ENCODE measurements at places on chromosomes 11 and 22.
A peak's percentile ranks its signal among the peaks of the same experiment; 100 is the strongest.

GRCh38 chr22:23222793-23223568 lies 42.7 kb downstream of the BCR start:
- no peak for DNase-seq

DNA sequence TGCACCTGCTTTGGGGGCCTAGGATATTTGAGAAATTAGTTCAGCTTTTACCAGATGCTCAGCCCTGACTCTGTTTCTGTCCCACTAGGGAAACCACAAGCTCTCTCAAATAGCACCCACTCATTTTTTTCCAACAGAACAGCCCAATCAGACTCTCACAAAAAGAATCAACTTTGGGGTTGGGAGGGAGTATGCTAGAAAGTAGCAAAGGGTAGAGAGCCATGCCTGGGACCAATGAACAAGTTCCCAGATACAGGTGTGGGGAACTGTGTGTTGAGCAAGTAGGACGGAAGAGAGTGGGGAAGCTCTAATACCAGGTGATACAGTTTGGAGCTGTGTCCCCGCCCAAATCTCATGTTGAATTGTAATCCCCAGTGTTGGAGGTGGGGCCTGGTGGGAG lies 41.1 kb downstream of the TRIM66 start:
- no peak for DNase-seq

GRCh38 chr11:12239396-12239795 lies 129.0 kb downstream of the MICAL2 start:
- DNase-seq: no peak

DNA sequence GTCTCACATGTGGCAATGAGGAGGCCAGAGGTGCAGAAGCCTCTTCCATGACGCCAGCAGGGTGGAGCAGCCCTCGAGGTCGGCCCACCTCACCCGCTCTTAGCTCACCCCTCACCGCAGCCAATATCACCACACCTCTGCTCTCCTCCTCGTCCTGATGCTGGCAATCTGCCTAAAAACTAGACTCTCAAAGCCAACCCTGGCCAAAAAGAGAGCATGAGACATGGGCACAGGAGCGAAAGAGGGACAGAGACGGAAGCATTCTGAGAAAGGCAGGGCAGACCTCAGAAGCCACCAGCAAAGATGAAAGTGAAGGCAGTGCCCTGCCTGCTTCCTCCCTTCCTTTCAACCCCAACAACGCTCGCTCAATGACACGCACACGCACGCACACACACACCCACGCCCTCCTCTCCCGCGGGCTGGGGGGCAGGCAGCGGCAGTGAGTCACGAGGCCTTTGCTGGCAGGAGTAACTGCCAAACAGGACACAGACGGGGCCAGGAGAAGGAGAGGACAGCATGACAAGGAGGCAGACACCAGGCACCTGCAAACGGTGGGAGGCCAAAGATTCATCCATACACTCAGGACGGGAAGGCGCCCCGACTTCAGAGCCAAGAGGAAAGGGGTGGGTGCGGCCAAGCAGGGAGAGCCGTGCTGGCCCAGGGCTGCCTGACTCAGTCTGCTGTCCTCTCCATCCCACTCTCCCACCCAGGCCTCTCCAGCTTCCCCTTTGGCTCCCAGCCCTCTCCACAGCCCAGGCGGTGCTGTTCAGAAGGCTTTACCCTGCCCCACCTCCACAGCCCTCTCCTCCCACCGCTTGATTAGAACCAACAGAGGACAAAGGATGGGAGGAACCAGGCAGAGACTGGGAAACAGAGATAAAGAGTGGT lies 11.4 kb downstream of the IGSF9B start:
- no peak for DNase-seq

DNA sequence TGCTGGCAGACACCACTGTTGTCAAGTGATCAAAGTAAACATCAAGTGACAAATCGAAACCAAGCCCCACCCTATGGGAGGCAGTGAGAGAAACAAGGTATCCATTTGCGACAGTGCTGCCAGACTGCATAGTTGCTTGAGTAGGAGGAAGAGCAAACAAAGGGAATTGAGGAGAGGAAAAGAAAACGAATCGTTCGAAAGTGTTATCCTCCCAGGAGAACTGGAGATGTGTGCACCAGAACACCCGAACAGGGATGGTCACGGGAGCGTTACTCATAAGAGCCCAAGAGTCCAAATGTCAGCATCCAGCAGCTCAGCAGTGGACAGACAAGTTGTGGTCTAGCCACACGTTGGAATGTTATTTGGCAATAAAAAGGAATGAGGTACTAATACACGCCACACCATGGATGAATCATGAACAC lies 58.4 kb upstream of the NUP50 start:
- no peak for DNase-seq

- DNase-seq: no peak
Measured at GRCh38 chr11:67291481-67292381, 2.6 kb downstream of the ANKRD13D start.

- peak; percentile 56 for DNase-seq
Measured at GRCh38 chr11:126440792-126441514, 85.5 kb downstream of the ST3GAL4 start.

GRCh38 chr22:44685384-44686056 lies 16.5 kb upstream of the PRR5 start:
- DNase-seq: no peak

DNA sequence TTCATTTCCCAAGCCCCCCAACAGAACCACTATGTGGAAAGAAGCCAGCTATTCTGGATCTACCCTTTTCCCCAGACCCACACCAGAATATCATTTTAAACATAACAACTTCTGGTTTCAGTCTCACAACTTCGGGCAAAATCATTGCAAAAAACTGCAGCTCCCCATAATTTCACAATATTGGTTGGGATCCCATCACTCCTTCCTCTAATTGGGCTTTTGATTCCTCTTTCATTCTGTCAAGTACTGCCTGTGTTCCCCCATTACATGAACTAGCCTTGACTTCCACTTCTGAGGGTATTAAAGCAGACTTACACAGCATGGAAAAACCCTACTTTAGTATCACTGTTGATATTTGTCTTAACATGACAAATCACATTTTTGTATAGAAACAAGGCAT lies 4.1 kb upstream of the APOL3 start:
- no peak for DNase-seq

DNA sequence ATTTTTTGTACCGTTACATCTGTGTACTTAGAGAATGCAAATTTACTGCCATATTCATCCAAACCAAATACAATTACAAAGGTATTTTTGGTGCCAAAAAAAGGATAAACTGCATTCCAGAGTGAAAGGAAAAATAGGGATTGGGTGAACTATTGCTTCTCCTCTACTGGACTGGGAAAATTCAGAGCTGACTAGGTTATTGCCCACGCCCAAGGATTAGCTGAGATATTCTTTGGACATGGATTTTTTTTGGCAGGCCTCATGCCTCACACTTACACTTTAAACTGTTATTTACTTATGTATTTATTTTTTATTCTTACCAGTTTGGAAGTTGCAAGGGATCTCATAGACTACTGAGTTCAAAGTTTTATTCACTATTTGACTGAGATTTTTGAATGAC lies 76.3 kb upstream of the DDI1 start:
- DNase-seq: no peak

- no peak for DNase-seq
Measured at GRCh38 chr11:130413405-130414106, 14.9 kb downstream of the ADAMTS8 start.

DNA sequence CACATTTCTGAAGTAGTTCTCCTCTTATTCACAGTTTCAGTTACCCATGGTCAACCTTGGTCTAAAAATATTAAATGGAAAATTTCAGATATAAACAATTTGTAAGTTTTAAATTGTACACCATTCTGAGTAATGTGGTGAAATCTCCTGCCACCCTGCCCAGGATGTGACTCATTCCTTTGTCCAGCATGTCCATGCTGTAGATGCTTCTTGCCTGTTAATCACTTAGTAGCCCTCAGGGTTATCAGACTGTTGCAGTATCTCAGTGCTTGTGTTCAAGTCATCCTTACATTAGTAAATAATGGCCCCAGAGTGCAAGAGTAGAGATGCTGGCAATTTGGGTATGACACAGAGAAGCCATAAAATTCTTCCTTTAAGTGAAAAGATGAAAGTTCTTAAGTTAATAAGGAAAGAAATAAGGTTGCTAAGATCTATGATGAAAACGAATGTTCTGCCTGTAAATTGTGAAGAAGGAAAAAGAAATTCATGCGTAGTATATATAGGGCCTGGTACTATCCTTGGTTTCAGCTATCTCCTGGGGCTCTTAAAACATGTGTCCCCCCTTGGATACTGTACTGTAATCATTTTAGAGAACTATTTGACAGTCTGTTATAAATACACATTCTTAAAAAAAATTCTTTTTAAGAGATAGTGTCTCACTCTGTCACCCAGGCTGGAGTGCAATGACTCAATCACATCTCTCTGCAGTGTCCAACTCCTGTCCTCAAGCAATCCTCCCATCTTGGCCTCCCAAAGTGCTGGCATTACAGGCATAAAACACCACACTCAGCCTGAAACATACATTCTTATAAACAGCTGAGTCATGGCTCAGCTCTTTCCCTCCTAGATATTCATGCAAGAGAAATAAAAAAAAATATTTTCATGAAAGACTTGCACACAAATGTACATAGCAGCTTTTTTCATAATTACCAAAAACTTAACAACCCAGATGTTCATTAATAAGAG lies 31.3 kb downstream of the MTNR1B start:
- peak; percentile 93 for DNase-seq

GRCh38 chr22:36285017-36285416 lies 32.1 kb downstream of the APOL1 start:
- DNase-seq: no peak

DNA sequence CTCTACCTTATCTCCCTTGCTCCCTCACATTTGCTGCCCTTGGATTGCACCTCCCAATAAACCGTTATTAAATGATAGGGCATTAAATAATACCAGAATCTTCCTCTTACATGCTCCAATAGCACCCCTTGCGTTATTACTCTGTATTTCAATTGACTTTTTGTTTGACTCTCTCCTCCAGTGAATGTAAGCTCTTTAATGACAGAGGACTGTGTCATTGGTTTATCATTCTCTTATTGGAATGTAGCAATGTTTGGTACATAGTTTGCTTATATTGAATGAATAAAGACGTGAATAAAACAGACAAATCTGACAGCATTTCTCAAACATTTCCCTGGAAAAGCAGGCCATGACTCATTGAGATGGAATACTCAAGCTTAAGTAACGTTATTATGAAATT lies 8.7 kb upstream of the MPEG1 start:
- no peak for DNase-seq

DNA sequence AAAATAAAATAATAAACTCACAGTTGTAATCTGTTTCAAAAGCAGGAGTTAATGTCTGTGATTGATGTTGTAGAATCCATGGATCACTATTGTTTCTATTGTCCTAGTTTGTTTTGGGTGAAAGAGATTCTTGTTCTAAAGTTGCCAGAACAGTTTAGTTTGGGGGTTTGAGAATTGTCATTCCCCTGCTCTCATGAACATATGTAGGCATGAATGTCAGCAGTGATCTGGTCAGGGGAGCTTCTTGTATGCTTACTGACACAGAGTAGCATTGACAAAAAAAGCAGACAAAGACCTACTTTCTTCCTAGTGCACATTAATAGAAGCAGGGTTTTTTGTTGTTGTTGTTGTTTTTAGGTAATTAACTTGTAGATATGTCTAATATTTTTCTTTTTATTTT lies 38.6 kb downstream of the ARHGAP1 start:
- DNase-seq: no peak

DNA sequence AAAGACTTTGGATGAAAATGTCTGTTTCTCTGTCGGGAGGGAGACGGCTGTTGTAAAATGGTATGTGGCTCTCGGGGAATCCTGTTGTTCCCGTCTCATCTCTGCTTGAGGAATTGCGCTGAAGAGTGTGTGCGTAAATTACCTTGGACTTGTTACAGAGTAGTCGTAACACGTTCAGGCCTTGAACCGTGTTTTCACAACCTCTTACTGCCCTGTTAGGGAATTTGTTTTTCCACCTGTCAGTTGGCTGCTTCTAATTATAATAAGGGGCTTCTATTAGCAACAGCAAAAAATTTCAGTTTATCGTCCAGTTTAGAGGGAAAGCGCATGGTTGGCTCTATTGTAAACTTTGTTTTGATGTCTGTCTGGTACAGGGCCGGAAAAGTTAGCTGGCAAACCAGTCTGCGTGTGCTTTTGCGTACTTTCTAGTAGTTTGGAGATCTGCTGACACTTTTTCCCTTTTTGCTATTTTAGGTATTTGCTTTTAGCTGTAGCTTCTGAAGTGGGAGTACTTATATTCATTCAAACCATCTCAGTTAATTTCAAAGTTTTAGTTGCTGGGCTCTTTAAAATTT lies 1.5 kb downstream of the HIPK3 start:
- peak; percentile 80 for DNase-seq

DNA sequence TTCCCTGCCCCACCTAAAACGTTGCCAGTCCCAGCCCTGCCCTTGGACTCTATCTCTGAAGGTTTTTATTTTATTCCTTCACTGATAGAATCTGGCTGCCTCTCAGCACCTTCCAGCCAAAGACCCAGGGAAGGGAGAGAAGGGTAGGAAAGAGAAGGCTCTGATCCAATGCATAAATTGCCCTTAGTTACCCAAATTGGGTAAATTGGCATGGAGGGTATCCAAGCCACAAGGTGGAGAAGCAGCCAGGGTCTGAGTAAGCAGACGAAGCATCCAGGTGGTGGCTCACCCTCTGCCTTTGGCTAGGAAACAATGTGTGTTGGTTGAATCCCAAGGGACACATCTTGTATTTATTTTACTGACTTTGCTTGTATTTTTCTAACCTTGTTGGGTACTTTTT lies 89.0 kb downstream of the FEZ1 start:
- no peak for DNase-seq

- DNase-seq: no peak
Measured at GRCh38 chr11:71491940-71492339, 35.1 kb upstream of the KRTAP5-7 start.

DNA sequence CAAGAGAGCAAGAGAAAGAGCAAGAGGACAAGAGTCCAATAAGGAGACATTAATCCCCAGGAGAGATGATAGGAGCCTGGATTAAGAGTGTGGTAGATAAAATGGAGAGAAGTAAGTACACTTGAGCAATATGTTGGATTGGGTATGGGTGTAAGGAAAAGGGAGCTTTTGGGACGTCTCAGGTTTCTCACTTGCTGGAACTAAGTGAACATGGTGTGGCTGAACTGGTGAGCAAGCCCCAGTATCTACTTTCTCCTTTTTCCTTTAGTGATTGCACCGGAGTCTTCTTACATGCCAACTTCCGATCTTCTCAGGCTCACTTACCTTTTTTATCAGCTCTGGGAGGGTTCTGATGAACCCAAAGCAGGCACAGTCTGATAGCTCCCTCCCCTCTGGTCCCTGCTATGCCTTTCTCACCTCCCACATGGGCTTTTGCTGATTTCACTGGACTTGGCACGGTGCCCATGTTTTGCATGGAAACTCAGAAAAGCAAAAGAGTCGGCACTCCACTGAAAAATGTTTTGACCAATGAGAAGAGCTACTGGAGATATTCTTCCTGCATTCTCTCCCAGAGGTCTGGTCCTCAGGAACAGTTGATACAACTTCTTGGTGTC lies 14.5 kb upstream of the APLNR start:
- no peak for DNase-seq

- DNase-seq: no peak
Measured at GRCh38 chr11:43557553-43558110, 122.9 kb upstream of the HSD17B12 start.

GRCh38 chr22:47377926-47378560 lies 615.6 kb downstream of the TBC1D22A start:
- no peak for DNase-seq
